ENCODE measurements at places on chromosomes 1 and 21. TPM values are rescaled to one million over a fixed set of nuclear protein-coding genes. Genes with fewer than 3 reads are reported as not detected.

DNA sequence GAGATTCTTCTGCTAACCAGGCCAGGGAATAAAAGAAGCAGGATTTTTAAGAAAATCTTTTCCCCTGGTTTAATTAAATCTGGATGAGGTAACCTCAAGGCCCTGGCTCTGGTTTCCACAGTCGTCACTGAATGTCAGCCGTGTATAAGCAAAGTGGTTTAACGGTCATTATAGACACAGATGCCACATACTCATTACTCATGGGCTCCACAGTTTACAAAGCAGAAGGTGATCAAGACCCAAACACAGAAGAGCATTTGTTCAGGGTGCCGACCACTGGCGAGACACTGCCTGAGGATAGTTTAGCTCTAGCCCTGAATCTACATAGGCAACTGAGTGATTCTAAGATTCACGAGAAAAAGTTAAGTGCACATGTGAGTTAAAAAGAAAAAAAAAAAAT is 27.8 kb upstream of the RAP1GAP start:
- DNase-seq, result no peak

- DNase-seq, result peak; percentile 87
Observed at GRCh38 chr1:6246497-6247467, 2.8 kb downstream of the HES3 start.

GRCh38 chr1:100423832-100424337 is 71.6 kb downstream of the CDC14A start:
- DNase-seq, result no peak

KCNQ4 gene
- total RNA-seq, result 2.4 TPM

CYP4A11 gene
- total RNA-seq, result not detected

- DNase-seq, result no peak
Observed at GRCh38 chr1:239826211-239826610, 265.5 kb upstream of the FMN2 start.

HIVEP3 gene
- total RNA-seq, result 4.8 TPM

ITLN1 gene
- 2.3 TPM for total RNA-seq

GRCh38 chr1:47720111-47720510 is 277.1 kb downstream of the TRABD2B start:
- DNase-seq, result no peak

HSPB7 gene
- 11.7 TPM for total RNA-seq

DNA sequence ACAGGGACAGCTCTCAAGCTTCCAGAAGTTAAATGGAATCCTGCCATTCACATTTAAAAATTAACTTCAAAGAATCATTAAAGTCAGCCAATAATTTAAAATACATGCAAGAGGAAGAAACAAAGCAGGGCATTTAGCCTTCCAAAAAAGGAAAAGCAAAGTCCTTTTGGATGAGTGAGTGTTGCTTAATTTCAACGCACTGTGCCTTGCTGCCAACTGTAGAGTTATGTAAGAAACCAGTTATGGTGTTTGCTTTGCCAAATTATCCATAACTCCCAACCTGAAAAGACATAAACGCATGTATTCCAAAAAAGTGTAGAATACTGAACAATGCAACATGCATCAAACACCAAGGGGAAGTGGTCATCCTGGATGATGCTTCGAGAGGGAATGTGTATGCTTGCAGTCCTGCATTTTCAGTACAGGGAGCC is 16.1 kb upstream of the KCNE1 start:
- no peak for DNase-seq

KIF26B gene
- 3.1 TPM for total RNA-seq

DNA sequence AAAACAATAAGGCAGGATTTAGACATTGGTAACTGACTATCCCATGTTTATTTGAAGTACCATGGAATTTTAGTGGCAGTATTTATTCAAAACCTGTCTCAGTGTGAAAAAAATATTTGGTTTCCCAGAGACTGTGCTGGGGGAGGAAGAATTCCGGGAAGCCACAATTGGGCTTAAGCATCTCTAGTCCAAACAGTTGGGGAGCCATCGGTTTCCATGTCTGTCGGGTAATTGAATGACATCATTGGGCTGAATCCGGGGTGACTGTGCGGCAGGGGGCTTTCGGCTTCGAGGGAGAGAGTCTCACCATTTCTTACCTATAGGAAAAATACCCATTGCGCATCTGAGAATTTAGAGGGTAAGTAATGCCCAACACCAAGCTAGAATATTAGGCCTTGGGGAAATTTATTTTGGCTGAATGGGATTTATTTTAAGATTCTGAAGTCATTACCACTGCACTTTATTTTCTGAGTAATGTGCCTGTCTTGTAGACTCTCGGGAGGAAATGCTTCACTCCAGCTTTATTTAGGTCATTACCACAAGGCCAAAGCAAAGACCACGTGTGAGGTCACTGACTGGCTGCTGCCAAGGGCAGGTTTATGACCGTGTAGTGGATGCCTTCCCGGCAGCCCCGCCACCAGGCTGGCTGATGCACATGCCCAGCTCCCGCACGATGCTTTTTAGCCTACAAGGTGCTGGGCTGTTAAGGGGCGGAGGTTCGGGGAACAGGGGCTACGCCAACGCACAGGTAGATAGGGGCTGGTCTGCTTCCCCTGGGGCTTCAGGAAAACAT is 23.1 kb upstream of the UMODL1 start:
- peak; percentile 37 for DNase-seq

GPR25 gene
- total RNA-seq, result 0.87 TPM

OR2T29 gene
- total RNA-seq, result not detected

GRCh38 chr1:156808186-156809030 is 8.2 kb downstream of the SH2D2A start:
- no peak for DNase-seq

CAMK1G gene
- 1.4 TPM for total RNA-seq

CFHR3 gene
- total RNA-seq, result not detected

DNA sequence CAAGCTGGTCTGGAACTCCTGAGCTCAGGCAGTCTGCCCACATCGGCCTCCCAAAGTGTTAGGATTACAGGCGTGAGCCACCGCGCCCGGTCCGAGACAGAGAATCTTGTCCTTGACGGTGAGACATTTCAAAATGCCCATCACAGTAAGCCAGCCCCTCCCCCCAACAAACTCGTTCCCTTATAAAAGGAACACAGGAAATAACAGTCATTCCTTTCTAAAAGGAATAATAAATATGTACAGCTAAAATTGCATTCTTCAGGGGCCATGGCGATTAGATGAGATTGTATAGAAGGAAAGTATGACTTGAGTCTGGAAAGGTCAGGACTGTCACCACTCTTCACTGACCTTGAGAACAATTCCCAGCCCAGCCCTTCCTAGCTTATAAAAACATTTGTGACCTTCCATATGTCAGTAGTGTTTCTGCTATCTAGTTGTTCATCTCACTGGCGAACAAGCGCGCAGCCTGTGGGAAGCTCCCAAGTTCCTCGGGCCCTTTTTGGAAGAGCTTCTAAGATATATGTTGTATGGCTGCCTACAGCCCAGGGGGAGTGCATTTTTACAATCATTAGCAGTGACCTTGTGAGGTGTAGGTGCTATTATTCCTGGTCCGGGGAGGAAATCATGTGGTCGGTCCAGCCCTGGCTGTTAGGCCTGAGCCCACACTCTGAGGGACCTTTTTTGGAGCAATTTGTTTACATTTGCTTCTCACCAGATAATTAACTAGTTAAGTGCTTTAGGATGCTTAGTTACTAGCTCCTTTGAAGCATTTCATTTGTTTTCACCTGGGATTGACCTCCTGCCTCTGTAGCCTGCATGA is 8.7 kb downstream of the SZRD1 start:
- DNase-seq, result no peak

- DNase-seq, result no peak
Observed at GRCh38 chr1:242870966-242871365, 346.5 kb upstream of the PLD5 start.

- DNase-seq, result no peak
Observed at GRCh38 chr1:17149771-17150170, 30.5 kb upstream of the PADI2 start.

GRCh38 chr1:179509384-179509783 is 66.4 kb downstream of the NPHS2 start:
- DNase-seq, result no peak

COL11A1 gene
- 3.5 TPM for total RNA-seq

L1TD1 gene
- total RNA-seq, result 8.4 TPM

AZIN2 gene
- 38.2 TPM for total RNA-seq

TNFRSF18 gene
- total RNA-seq, result not detected

GBP2 gene
- total RNA-seq, result 41.3 TPM

NCAM2 gene
- total RNA-seq, result 22.4 TPM

GRCh38 chr1:90707363-90707710 is 9.8 kb downstream of the BARHL2 start:
- peak; percentile 76 for DNase-seq

DNA sequence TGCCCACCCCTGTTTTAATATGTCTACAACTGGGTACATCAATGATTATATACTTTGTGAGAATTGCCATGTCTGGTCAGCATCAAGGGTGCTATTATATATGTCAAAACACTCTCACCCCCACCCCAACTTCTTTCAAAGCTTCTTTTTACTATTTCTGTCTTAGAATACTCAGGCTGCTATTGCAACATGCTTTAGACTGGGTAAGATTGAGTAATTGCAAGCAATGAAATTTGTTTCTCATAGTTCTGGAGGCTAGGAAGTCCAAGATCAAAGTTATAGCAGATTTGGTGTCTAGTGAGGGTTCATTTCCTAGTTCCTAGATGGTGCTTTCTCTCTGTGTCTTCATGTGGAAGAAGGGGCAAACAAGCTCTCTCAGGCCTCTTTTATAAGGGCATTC is 100.5 kb upstream of the KCNK1 start:
- no peak for DNase-seq

GRCh38 chr1:65265296-65265650 is 44.1 kb upstream of the DNAJC6 start:
- DNase-seq, result no peak

GRCh38 chr1:119898530-119898929 is 2.2 kb upstream of the ADAM30 start:
- DNase-seq, result no peak

DNA sequence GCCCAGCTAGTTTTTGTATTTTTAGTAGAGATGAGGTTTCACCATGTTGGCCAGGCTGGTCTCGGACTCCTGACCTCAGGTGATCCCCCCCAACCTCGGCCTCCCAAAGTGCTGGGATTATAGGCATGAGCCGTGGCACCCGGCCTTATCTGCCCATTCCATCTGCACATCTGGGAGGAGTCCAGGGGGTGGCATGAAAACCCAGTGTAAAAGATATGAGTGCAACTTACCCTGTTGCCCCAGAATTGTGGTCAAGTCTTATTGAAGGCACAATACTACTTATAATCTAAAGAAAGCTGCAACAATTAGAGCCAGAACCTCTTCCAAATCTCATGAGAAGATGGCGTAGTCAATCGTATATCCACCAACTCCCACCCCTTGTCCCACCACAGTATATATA is 18.4 kb downstream of the CTXND2 start:
- DNase-seq, result no peak

MAN1C1 gene
- total RNA-seq, result 12.8 TPM

- no peak for DNase-seq
Observed at GRCh38 chr1:165431079-165431478, 13.8 kb downstream of the RXRG start.

OXCT2 gene
- total RNA-seq, result 90.0 TPM

DNA sequence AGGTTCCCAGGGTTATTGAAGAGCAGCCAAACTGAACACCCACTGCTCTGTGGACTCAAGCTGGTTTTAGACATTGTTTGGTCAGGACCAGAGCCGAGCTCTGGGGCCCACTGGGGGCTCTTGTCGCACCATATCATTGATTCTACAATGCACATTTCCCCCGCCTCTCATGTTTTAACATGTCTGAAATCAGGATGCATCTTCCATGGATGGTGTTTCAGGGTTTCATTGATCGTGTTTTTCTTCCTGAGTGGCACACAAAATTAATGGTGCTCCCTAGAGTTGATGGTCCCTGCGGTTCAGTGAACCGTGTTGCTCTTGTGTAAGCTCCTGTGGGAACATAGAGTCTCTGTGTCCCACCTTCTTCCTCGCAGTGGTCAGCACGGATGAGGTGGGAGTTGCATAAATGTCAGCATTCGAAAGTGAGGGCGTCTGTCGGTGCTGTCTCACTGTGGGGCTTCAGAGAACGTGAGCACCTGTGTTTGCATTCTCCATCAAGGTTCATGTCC is 38.3 kb downstream of the GALNT2 start:
- no peak for DNase-seq

DNA sequence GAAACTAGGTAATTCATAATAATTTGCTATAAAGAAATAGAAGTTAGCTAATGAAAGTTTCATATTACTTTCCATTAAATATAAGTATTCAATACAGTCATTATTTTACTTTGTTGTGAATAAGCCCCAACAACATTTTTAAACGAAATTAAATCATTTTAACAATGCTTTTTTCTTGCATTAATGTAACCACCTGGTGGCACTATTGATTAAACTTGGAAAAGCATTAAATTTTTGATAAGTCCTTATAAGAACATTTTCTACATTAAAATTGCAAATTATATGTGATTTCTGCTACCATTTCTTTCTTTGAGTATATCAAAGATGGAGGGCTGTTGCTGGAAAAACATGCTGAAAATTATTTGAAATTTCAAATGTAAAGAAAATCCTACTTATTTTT is 918.8 kb upstream of the TMPRSS15 start:
- no peak for DNase-seq

KLF17 gene
- total RNA-seq, result 5.2 TPM

AADACL4 gene
- total RNA-seq, result not detected

- no peak for DNase-seq
Observed at GRCh38 chr1:43238991-43239469, 30.8 kb upstream of the TMEM125 start.

DNA sequence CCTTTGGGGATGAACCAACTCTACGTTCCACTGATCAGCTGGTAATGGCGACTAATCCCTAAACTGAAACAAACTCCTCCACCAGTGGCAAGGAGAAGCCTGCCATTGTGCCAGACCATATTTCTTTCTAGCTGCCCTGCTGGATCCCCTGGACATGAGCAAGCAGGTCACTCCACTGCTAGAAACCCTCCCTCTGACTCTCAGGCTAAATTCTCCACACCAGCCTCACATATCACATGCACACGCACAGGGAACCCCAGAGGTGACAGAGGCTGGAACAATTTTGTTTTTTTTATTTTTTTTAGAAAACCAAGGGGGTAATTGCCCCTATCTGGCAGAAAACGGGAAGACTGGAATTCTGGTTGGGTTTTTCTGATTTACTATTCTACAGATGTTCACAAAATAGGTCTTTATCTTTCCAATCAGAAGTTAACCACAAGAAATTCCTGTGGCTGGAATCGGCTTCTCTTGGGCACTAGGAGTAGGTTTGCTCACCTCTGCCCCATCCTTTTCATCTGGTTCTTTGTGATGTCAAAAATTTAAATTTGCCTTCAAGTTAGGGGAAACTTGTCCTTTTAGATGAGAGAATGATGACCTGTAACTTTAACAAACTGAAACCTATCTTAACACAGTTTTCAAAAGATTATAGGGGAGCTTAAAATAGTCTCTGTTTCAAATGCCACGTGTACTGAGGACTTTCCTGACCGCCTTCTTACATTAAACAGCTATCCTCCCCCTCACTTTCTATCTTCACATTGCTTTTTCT is 258.1 kb downstream of the SDCCAG8 start:
- no peak for DNase-seq

DNA sequence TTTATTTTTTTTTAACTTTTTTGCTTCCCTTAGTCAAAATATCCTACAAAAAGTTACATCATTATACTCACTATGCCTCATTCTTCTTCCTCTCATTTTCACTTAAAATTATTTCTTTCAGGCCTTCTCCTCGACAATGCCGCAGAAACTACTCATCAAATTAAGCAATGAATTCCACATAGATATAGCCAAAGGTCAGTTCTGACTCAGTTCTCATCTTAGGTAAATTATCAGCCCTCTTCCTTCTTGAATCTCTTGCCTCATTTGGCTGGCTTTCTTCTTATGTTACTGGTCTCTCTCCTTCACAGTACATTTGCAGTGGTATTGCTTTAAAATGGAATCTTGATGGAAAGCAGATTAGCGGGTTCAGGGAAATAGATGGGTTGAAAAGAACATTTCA is 260.7 kb upstream of the BRINP3 start:
- no peak for DNase-seq

EPHA2 gene
- total RNA-seq, result 5.7 TPM

- DNase-seq, result no peak
Observed at GRCh38 chr1:64745986-64746940, 1.4 kb downstream of the RAVER2 start.

Measured in testis (tissue), 5 donors.